Retina (tissue), 1 donor: ENCODE measurements at places on chromosomes 6 and 20.

GRCh38 chr6:147507162-147508041 lies 1.1 kb upstream of the SAMD5 start:
- DNase-seq = peak; percentile 70

DNA sequence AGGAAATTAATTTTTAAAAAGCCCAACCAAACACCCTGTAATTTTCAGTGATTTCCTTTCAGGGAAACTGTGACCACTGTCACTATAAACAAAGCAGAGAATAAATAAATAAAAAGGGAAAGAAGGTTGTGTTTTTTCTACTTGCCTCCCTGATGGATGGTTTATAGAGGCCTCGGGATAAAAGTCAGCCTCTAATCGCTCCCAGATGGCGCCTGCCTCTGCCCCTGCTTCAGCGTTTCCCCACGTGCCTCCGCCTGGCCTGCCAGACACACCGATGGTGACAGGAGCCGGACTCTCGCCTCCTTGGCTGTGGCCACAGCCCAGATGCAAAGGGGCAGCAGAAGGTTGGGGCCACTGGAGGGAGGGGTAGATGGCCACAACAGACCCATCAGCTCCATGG lies 327.7 kb downstream of the CDC5L start:
- no peak for DNase-seq

DNA sequence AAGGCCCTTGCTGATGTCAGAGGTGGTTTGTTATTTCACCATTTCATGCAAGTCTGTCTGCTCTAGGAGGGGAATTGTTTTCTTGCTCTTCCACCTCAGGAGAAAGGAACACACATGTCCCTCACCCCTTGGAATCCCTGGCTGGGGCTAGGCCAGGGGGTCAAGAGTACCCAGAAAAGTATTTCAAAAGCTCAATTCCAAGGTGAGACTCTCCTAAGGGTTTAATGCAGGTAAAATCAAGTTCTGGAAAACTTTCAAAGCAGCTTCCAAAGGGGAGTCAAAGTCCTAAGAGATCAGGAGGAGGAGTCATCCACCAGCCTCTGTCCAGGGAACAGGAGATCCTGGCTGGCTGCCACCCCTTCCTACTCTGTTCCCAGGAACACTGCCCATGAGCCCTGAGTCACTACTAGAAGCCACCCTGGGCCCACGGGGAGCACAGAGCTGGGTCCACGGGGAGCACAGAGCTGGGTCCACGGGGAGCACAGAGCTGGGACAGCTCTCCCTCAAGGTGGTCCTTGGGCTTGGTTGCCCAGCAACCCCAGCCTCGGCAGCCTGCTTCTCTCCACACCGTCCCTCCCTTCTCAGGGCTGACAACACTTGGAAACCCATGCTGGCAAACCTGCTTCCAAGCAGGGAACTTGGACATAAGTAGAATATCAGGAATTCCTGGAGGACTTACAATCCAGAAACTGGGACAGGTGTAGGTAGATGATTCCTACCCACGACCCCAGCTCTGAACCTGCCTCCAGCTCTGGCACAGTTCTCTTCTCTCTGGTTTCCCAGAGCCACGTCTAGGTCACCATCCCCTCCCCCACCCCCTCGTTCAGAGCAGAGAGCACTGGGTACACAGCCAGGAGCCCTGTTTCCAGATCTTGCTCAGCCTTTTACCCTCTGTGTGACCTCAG lies 35.3 kb upstream of the CDKN1A start:
- no peak for DNase-seq

DNA sequence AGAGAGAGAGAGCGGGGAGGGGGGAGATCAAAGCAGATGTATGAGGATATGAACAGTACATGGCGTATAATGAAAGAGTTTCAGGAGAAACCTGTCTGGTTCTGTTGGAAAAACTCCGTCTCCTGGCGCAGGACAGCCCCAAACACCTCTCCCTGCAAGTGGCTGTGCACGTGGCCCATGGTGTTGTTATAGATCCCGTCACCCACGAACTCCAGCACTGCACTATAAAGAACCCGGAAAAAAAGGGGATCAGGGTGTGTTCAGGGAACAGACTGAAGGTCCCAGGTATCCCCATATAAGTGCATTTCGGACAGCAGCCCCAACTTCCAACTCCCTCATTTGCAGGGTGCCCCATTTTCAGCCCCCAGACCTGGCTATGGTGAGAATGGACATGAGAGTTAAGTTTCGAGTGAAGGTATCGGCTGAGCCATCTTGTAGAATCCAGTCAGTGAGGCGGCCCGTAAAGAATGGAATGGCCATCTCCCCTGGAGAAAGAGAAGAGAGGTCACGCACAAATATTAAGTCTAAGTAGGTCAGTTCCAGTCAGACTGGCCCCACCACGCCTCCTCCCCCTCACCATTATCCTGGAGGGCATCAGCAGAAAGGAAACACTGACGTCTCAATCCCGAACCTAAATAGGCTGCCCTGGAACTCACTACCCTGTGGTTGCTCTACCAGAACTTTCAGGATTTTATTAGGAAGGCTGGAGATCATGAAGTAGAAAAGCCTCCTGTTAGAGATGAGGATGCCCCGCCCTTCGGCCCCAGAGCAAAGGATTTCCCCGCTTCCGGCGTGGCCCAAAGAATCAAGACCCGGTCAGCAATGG lies 1.3 kb downstream of the TAP1 start:
- DNase-seq = no peak

DNA sequence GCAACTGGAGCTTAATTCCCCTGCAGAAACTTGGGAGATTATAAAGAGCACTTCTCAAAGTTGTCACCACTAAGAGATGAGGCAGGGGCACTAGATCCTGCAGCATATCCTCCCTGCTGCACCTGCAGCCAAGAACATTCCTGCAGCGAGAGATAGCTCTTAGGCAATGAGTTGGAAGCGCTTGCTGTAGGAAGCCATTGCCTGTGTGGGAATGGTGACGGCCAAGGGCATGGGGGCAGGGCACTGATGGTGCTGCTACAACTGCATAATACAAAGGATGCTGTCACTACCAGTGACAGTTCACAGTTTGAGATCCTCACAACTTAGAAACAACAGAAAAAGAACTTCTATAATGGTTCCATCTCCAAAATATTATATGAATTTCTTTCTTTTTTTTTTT lies 89.9 kb downstream of the CDS2 start:
- DNase-seq = no peak

- peak; percentile 35 for DNase-seq
These were observed 5.1 kb downstream of the HLA-DMA start for GRCh38 chr6:32947552-32948465.

GRCh38 chr20:38790200-38791053 lies 15.1 kb upstream of the PPP1R16B start:
- DNase-seq = peak; percentile 35

DNA sequence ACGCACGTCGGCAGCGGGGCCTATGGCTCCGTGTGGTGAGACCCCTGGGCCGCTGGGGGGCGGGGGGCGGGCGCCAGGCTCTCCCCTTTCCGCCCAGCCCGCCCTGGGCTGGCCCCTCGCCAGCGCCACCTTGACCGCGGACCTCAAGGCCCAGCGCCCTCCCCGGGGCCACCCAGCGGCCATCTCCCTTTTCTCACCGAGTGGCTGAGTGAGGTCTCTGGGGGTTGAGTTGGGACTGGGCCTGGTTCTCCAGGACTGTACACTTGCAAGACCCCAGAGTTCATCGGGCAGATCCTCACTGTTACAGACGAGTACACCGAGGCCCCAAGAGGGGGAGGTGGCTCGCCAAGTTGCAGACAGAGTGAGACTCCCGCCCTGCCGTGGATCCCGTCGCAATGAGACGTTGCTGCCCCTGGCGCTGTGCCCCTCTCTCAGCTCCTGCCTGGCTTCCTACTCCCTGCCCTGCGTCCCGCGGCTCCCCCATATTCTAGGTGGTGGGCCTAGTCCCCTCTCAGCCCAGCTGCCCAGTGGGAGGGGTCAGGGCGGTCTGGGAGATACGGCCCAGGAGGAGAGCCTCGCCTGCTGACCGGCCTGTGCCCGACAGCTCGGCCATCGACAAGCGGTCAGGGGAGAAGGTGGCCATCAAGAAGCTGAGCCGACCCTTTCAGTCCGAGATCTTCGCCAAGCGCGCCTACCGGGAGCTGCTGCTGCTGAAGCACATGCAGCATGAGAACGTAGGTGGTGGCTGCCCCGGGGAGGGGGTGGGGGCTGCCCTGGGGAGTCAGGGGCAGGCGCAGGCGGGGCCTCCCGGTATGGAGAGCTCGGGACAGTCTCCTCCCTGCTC lies 576 bp downstream of the MAPK13 start:
- peak; percentile 79 for DNase-seq

- DNase-seq = no peak
These were observed 228.7 kb downstream of the BCKDHB start for GRCh38 chr6:80335121-80335531.

- DNase-seq = no peak
These were observed 73.8 kb downstream of the EDN3 start for GRCh38 chr20:59374261-59374660.

DNA sequence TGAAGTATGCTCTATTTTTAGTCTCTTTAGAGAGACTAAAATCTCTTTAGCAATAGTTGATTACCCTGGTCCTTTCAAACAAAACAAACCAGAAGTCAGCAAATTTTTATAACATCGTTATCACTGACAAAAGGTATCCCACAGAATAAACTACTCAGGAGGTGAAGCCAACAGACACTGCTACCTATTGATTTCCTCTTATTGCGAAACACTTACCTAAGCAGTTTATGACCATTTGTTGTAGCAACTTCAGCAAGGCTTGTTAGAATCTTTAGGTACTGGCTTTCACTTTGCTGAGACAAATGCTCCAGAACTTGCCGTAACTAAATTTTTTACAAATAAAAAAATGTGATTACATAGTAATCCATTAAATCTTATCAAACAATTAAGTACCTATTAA lies 64.4 kb downstream of the HACE1 start:
- DNase-seq = no peak

GRCh38 chr6:146426516-146426915 lies 117.1 kb upstream of the RAB32 start:
- DNase-seq = no peak

- DNase-seq = peak; percentile 44
These were observed 239.9 kb upstream of the BTBD3 start for GRCh38 chr20:11677836-11678235.
